T follicular helper cell (primary cell): ENCODE measurements at places on chromosomes 11 and 22.

- DNase-seq: no peak
These were observed 13.7 kb upstream of the CPT1A start for GRCh38 chr11:68855205-68855981.

DNA sequence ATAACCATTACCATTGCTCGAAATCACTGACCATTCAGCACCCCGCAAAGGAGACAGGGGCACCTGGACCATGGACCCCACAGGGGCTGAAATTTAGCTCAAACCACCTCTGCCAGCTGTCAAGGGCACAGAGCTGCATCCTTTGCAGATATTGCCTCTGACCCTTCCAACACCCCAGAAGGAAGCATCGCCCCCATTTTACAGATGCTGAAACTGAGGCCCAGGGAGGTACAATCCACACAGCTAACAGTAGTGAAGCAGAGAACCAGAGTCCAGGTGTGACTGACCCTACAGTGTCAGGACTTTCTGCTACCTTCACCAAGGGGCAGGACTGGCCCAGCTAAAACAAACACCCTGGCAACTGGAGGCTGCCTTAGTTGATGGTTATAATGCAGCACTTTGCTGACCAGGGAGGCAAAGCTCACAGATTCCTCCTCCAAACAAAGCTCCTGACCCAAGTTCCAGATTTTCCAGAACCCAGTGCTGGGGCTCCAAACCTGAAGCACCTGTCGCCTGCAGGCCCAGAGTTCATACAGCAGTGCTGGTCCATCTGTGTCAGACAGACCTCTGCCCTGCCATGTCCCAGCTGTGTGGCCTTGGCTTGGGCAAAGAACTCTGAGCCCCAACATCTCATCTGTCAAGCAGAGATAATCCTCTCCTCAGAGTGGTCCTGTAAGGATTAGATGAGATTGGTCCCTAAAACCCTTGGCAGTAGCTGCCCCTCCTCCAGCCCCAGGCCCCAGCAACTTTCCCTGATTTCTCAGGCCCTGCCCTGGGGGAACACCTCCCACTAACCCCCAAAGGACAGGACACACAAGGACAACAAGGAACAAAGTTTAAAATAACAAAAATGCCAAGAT lies 15.2 kb upstream of the ARAP1 start:
- DNase-seq: no peak

DNA sequence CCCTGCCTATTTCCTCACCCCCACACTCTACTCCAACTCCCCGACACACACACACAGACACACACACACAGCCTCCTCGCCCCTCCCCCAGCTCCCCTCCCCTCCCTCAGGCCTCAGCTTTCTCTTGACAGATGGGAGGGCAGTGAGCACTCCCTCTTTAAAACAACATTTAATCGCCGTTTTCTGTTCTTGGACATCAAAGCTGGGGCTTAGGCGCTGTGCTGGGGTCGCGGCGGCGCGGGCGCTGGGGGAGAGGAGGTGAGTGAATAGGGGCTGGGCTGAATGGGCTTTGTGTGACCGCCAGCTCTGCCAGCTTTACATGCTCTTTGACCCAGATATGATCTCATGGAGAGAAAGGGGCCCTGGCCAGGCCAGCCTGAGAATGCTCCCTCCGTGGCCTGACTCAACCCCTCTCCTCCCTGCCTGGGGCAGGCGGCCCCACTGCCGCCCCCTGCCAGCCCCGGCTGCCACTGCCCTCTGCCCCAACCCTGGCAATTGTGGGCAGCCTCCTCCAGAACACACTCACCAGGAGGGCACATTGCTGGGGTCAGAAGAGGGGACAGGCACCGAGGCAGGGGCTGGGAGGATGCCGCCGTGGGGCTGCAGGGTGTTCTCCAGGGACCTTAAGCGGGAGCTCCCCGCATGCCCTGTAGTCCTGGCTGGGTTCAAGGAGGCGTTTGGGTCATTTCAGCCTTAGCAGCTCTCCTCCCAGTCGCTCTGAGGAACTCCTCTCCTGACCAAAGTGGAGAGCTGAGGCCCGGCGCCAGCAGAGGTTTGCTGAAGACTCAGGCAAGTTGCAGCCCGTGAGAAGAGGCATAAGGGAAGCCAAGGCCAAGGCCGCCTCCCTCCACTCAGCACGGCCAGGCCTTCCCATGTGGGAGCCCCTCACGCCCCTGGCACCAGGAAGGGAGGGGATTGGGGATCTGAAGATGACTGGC lies 38.3 kb upstream of the NNMT start:
- no peak for DNase-seq

GRCh38 chr22:44398856-44399837 lies 86.4 kb upstream of the SHISAL1 start:
- DNase-seq: no peak

GRCh38 chr11:11537871-11538270 lies 83.9 kb downstream of the GALNT18 start:
- no peak for DNase-seq

- DNase-seq: no peak
These were observed 44.4 kb upstream of the ANO1 start for GRCh38 chr11:70033711-70034070.

GRCh38 chr22:46162771-46163556 lies 12.6 kb downstream of the PPARA start:
- DNase-seq: no peak

DNA sequence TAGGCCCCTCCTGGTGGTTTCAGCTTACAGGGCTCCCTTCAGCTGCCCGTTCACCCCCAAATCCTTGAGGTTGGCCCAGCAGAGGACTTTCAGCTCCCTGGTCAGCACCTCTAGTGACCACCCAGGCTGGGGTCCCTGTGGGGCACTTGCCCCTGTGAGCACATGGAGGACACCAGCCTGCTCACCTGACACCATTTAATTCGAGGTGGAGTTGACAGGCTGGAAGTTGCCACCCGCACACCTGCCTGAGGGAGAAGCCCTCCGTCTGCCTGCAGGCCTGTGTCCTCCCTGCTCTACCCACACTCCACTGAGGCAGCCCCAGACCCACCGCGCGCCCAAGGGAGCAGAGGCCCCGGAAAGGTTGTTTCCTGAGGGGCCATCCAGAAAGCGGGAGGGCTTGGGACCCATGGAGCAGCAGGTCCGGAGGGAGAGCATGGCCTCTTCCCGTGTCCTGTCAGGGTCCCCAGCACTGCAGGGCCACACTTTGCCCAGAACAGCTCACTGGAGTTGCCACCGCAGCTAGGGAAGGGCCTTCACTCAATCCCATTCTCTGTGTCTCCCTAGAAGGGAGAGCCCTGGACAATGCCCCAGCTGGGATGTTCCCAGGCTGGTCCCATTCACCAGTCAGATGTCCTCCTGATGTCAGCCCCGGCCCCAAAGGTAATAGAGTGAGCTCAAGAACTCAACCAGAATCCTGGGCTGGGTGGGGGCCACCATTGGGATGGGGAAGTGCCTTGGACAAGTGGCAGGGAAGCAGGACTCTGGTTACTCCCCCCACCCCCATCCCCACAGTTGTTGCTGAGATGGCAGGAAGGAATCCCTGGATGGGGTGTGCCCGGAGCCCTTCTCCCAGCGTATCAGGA lies 82.4 kb downstream of the MED15 start:
- no peak for DNase-seq

GRCh38 chr11:40285558-40285957 lies 1173.9 kb downstream of the LRRC4C start:
- DNase-seq: no peak

DNA sequence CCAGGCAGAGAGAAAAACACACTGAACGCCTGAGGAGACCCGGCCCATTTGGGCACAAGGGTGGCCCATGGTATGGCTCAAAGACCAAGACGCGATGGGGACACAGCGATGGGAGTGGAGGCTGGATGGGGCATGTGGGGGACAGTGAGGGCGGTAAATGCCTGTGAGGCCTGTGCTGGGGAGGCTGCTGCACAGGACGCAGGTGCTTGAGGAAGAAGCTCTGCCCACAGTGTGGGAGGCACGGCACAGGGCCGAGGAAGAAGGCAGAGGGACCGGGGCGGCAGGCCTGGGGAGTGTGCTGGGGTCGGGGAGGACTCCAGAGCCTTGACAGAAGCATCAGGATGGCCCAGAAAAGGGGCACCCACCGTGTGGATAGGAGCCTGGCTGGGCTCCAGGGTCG lies 75.9 kb upstream of the WNT11 start:
- no peak for DNase-seq

DNA sequence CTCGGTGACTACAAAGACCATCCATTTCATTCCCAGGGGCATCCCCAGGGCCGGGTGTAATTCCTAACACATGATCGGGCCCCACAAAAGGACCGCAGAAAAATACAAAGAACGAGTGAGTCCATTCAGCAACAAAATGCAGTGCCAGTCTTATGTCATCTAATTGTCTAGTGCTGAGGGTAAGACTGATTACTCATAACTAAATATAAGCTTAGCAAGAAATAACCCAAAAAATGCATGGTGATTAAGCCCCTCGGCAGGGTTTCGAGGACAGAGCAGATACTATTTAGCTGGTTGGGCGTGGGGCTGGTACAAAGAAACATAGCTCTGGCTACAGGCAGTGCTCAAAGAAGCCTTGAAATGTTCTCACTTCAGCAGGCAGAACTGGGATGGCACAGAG lies 1078.9 kb downstream of the OPCML start:
- no peak for DNase-seq

- DNase-seq: no peak
These were observed 39.3 kb downstream of the RIBC2 start for GRCh38 chr22:45452565-45453379.

GRCh38 chr11:125481531-125481930 lies 14.5 kb downstream of the FEZ1 start:
- no peak for DNase-seq

GRCh38 chr11:65867284-65868071 lies 5.1 kb downstream of the EFEMP2 start:
- DNase-seq: no peak

DNA sequence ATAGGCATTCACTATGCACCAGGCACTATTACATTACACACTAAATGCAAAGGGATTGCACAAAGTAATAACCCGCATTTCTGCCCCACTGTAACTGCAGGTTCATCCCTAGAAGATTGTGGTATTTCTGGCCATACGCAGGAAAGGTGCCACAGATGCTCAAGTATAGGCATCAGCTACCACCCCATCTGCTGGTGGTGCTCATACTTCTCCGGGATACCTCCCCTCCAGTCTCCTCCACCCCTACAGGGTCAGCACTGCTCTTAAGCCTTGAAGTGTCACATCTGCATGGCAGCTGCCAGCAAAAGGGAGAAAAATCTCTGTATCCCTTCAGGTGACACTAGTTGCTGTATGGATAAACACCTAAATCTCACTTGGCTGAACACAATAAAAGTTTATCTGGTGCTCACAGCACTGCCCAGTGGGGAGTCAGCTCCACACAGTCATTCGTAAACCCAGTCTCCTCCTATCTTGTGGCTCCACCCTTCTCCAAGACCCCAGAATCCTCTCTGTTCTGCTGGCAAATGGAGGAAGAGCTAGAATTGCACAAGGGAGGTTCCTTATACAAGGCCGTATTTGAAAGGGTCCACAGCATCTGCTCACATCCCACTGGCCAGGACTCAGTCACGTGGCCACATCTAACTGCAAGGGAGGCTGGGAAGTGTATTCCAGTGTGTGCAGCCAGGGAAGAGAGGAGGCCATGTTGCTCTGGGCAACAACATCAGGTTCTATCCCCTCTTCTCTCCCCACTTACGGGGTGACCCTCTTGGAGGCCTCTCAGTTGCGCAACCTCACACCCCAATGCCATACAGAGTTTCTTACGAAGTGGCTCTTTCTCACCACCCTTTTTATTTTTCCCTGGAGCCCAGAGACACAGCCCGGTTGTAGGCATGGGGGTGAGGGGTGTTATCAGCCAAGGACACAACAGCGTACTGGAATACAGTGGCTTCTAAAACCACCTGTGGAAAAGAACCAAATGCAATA lies 114.7 kb downstream of the BUD13 start:
- DNase-seq: no peak

DNA sequence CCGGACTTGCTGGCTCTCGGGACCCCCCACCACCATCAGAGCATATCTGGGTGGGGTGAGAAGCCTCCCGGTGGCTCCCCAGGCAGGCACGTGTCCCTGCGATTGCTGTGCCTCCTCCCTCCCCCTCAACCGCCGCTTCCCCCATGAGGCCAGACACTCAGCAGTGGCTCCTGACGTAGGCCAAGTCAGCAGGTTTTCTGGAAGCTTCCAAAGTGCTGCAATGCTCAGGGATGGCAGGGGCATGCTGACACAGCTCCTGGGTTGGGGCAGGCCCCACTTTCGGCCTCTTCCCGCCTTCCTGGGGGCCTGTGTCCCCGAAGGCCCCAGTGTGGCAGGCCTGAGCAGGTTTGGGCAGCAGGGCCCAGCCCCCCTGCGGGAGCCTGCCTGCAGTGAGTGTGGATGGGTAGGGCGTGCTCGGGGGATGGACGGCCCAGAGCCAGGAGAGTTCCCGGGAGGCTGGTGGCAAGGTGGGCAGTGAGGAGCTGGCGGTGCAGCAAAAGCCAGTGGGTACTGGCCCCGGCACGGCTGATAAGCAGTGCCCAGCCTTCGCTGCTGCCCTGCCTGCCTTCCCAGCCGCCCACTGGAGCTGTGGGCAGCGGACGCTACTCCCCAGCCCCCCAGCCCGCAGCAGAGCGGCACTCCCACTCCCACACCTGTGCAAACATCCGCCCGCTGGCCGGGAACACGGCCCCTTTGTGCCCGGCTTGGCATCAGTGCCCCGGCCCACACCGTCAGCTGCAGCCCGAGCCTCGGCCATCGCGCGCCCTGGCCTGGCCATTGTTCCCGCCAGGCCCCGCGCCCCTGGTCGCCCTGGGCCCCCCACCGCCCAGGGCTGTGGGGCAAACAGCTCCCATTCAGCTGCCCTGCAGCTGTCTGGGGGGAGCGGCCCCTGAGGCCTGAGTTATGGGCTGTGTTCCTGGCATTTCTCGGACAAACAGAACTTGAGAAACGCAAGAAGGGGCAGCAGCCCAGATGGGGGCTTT lies 125.0 kb downstream of the KCNQ1OT1 start:
- DNase-seq: no peak

- DNase-seq: no peak
These were observed 4.0 kb downstream of the ZDHHC24 start for GRCh38 chr11:66541892-66542291.

GRCh38 chr11:21552911-21553310 lies 640.0 kb upstream of the ANO5 start:
- DNase-seq: no peak

GRCh38 chr11:130478881-130479280 lies 30.4 kb downstream of the ADAMTS15 start:
- no peak for DNase-seq

- DNase-seq: no peak
These were observed 447.7 kb downstream of the TBC1D22A start for GRCh38 chr22:47210112-47210657.

- DNase-seq: no peak
These were observed 928.0 kb upstream of the FAT3 start for GRCh38 chr11:91296629-91297028.

GRCh38 chr11:72140661-72141060 lies 5.1 kb downstream of the FOLR3 start:
- no peak for DNase-seq

GRCh38 chr11:36779791-36780190 lies 181.8 kb upstream of the RAG2 start:
- DNase-seq: no peak
